ENCODE measurements at places on chromosomes 12 and 14. TPM values are rescaled to one million over a fixed set of nuclear protein-coding genes. Genes with fewer than 3 reads are reported as not detected.

DNA sequence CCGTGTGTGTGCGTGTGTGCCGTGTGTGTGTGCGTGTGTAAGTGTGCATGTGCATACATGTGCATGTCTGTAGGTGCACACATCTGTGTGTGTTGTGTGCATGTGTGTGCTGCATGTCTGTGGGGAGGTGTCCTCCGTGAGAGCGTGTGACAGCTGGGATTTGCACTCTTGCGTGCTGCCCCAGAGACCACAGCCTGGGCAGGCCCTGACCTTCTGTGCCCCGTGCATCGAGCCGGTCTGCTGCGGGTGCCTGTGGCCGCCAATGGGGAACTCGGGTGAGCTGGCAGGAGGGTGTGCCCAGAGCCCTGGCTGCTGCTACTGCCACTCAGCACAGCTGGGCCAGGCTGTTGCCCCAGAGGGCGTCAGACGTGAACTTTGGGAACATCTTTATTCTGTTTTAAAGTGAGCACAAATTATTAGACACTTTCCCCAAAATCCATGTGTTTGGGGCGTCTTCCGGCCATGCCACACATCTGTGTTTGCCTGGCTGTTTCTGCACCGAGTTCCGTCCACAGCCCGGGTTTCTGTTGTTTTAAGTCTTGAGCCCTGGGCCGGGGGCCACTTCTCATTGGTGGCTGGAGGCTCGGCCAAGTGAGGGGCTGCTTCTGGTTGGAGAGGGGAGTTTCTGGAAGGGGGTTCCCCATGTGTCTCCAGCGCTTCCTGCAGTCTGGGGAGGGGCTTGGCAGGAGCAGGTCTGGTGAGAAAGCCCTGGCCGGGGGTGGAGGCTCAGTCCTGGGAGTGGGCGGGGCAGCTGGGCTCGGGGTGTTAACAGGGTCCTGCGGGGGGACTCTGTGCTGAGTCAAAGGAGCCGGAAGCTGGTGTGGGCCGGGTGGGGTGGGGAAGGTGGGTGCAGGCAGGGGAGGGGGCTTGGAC, 7.6 kb downstream of the CEP170B start:
- no peak for DNase-seq
- no peaks in the 10 kb centered on the region for H3K36me3 ChIP-seq
- H3K4me1 ChIP-seq, result no peaks in the 10 kb centered on the region
- no peaks in the 10 kb centered on the region for H3K27me3 ChIP-seq
- no peak overlapping the region for H3K27ac ChIP-seq

DNA sequence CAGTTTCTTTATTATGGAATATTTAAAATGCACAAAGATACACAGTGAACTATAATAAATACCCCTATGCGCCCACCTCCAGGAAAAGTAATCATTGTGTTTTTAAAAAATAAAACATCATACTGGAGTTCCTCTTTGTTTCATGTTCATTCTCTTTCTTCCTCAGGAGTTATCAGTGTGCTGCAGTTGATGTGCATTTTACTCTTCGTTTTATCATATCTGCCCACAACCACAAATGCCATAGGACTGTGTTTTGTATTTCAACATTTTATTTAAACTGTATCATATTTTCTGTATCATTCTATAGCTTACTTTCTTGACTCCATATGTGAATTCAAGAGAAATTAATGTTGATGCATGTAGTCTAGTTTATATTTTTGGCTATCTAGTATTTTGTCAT, 53.9 kb downstream of the TSHR start:
- no peak overlapping the region for H3K27ac ChIP-seq
- no peak overlapping the region for H3K4me3 ChIP-seq
- no peaks in the 10 kb centered on the region for H3K27me3 ChIP-seq
- no peaks in the 10 kb centered on the region for H3K4me1 ChIP-seq
- H3K36me3 ChIP-seq, result no peaks in the 10 kb centered on the region

DNA sequence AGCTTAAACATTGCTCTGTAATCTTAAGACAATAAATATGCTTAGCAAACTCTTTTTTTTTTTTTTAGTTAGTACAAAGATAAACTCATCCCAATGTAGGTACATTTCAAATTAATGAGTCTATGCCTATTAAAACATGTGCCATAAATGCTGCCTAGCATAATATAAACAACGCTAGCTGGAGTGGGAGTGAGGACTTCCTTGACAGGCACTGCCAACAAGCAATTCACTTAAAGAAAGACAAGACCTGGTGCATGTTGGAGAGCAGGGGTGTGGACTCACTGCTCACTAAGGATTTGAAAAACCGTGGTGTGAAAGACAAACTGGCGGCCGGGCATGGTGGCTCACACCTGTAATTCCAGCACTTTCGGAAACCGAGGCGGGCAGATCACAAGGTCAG, 187.2 kb upstream of the RGS6 start:
- H3K4me1 ChIP-seq, result no peaks in the 10 kb centered on the region
- no peaks in the 10 kb centered on the region for H3K36me3 ChIP-seq
- no peaks in the 10 kb centered on the region for H3K27me3 ChIP-seq
- no peak for DNase-seq

GRCh38 chr12:95351748-95352147, 122.2 kb upstream of the METAP2 start:
- H3K27me3 ChIP-seq, result no peaks in the 10 kb centered on the region
- no peaks in the 10 kb centered on the region for H3K4me1 ChIP-seq
- DNase-seq, result no peak
- H3K27ac ChIP-seq, result no peak overlapping the region

- H3K4me3 ChIP-seq, result peak overlapping the region; percentile 98
- peak overlapping the region; percentile 96 for H3K27ac ChIP-seq
- no peaks in the 10 kb centered on the region for H3K36me3 ChIP-seq
- H3K27me3 ChIP-seq, result no peaks in the 10 kb centered on the region
Measured at GRCh38 chr12:112418273-112418607, 507 bp upstream of the PTPN11 start.

DNA sequence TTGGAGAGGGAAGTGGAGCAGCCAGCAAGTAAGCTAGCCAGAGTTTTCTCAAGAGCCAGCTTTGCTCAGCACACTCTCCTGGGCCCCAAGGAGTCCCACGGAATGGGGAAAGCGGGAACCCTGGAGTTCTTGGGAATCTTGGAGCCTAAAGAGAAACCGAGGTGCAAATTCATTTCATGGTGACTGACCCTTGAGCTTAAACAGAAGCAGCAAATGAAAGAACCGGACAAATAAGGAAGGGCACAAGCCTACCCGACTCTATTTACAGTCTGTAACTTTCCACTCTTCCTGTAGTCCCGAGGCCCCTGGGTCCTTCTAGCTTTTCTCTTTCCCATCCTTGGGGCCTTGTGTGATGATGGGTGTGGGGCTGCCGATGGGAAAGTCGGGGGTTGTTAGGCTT, 18.1 kb upstream of the TIGAR start:
- no peaks in the 10 kb centered on the region for H3K36me3 ChIP-seq
- peak; percentile 48 for DNase-seq
- H3K4me1 ChIP-seq, result peaks cover 7% of the 10 kb centered on the region
- H3K4me3 ChIP-seq, result no peak overlapping the region

The KERA gene
- not detected for total RNA-seq

DNA sequence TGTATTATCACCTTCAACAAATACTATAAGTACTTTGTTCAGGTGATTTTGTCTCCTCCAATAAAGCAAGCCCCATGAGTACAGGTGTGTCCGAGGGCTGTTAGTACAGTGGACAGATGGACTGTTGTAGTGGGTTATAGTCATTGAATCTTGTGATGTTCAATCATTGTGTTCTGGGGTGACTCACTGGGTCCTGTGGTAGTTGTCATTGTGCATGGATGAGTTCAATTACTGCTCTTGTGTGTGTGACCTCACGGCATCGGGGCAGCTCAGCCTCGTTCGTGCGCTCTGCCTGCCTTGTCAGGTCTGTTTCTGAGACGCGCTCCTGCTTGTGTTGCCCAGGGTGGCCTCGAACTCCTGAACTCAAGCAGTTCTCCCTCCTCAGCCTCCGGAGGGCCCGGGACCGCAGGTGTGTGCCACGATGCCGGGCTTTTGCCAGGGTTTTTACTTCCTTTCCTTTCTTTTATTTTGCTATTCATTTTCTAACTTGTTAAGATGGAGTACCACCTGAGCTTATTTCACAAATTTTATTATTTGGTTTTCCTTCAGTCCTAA, 72.2 kb downstream of the DDX51 start:
- peaks cover 10% of the 10 kb centered on the region for H3K36me3 ChIP-seq
- H3K4me3 ChIP-seq, result no peak overlapping the region
- no peak overlapping the region for H3K27ac ChIP-seq
- no peaks in the 10 kb centered on the region for H3K27me3 ChIP-seq
- H3K4me1 ChIP-seq, result no peaks in the 10 kb centered on the region

GRCh38 chr14:21070610-21071224, 613 bp downstream of the ARHGEF40 start:
- DNase-seq, result peak; percentile 82
- H3K27me3 ChIP-seq, result no peaks in the 10 kb centered on the region
- peak overlapping the region; percentile 68 for H3K4me3 ChIP-seq
- H3K4me1 ChIP-seq, result peaks cover 14% of the 10 kb centered on the region

The ZNF140 gene
- 15.6 TPM for total RNA-seq

DNA sequence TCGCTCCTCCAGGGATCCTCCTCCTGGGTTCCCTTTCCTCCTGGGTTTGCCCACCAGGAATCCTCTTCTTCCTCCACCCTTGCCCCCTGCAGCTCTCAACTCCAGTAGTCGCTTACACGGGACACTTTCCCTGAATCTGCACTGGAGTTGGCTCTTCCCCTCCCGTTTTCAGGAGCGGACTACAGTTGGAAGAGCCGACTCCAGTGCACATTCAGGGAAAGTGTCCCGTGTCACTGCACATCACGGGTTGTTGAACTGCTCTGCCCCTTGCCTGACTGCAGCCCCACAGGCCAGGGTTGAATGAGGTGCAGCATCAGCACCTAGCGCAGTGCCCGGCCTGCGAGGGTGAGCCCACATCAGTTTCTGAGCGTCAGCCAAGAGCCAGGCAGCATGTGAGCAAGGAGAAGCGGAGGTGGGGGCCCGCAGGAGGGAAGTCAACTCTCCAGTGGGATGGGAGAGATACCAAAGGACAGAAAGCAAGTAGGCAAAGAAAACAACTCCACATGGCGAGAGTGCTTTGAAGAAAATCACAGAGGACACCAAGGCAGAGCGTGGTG, 13.1 kb downstream of the RAPGEF3 start:
- H3K4me3 ChIP-seq, result no peak overlapping the region
- no peaks in the 10 kb centered on the region for H3K27me3 ChIP-seq
- H3K27ac ChIP-seq, result no peak overlapping the region
- no peaks in the 10 kb centered on the region for H3K36me3 ChIP-seq

Measured in colonic mucosa (tissue), 4 donors.